ENCODE measurements at places on chromosomes 6 and 20.
A peak's percentile ranks its signal among the peaks of the same experiment; 100 is the strongest.

DNA sequence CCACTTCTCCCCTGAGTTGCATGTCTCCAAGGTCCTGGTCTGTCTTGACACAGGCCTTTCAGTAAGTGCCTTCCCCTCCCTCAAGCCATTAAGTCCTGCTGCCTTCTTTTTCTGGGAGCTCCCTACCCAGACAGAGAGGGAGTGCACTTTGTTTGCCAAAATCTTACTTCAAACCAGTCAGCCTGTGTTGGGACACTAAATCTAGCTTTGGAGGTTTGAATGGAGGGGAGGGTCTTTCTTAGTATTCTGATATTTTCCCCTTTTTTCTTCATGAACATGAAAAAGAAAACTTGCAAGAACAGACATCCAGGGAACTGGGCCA is 170.7 kb upstream of the PMEPA1 start:
- no peak overlapping the region for H3K4me3 ChIP-seq
- H3K27ac ChIP-seq: no peak overlapping the region
- no peaks in the 10 kb centered on the region for H3K4me1 ChIP-seq

GRCh38 chr20:21075471-21075870 is 30.7 kb downstream of the LINC00237 start:
- H3K27ac ChIP-seq: no peak overlapping the region
- no peak for DNase-seq
- H3K36me3 ChIP-seq: no peaks in the 10 kb centered on the region

DNA sequence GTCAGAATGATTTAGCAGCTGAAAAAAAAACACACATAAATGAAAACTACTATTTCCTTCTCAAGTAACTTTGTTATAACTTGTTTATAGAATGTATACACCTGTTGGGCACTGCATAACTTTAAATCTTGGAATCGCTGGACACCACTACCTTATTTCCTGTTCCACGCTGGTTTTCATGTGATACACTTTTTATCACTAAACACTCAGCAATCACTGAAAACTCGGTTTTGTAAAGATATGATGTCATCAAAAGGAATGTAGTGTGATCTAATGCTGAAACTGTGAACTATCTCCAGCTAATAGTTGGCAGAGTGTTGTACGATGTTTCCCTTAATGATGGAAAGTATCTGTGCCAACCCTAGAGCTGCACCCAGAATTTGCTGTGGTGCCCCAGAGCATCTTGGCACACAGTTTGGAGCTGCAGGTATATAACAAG is 127.9 kb downstream of the BACH2 start:
- peaks cover 5% of the 10 kb centered on the region for H3K4me1 ChIP-seq
- no peak for DNase-seq
- no peak overlapping the region for H3K4me3 ChIP-seq
- H3K27me3 ChIP-seq: no peaks in the 10 kb centered on the region
- no peak overlapping the region for H3K27ac ChIP-seq
- no peaks in the 10 kb centered on the region for H3K36me3 ChIP-seq

DNA sequence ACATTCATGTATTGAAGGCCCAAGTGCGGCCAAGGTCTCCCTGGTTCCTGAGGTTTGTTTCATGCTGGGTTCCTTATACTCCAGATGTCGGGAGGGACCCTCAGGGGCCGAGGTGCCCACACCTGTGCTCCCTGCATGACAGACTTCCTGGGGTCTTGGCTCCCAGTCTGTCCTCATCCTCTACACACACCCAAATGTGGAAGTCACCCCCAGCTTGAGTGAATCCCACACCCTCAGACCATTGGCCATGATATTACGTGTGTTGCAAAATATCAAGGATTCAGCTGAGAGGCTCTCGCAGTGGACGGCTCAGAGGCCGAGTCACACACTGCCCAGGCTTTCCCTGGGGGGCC is 82.2 kb upstream of the DUSP22 start:
- H3K27me3 ChIP-seq: no peaks in the 10 kb centered on the region
- H3K36me3 ChIP-seq: no peaks in the 10 kb centered on the region
- peak overlapping the region; percentile 73 for H3K4me3 ChIP-seq
- no peak for DNase-seq
- no peak overlapping the region for H3K27ac ChIP-seq
- H3K4me1 ChIP-seq: peaks cover 14% of the 10 kb centered on the region

DNA sequence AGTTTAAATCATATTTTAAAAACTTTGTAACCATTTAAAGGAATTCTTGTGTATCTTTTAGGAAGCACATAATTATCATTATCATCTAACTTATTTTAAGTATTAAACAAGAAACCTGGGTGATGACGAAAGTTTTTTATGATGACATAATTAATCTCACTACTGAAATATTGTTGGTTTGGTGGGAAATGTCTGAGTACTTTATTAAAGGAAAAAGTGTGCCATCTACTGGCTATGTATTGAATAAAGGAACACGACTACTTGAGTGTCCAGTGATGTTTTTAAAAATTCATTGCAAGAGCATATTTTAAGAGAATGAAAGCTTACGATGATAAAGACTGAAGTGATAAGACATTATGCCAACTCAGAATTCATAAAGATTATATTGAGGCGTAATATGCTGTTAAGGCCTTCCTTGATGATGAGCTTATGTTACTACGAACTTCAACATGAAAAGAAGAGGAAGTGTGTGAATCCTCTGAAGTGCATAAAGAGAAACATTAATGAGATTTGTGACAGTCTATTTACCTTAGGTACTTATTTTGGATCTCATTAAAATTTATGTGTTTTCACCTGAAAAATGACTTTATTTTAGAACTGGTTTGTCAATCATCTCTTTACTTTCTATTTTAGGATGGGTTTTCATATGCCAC is 12.0 kb upstream of the TRMT11 start:
- H3K27ac ChIP-seq: no peak overlapping the region
- H3K27me3 ChIP-seq: no peaks in the 10 kb centered on the region
- no peaks in the 10 kb centered on the region for H3K4me1 ChIP-seq
- DNase-seq: peak; percentile 43

DNA sequence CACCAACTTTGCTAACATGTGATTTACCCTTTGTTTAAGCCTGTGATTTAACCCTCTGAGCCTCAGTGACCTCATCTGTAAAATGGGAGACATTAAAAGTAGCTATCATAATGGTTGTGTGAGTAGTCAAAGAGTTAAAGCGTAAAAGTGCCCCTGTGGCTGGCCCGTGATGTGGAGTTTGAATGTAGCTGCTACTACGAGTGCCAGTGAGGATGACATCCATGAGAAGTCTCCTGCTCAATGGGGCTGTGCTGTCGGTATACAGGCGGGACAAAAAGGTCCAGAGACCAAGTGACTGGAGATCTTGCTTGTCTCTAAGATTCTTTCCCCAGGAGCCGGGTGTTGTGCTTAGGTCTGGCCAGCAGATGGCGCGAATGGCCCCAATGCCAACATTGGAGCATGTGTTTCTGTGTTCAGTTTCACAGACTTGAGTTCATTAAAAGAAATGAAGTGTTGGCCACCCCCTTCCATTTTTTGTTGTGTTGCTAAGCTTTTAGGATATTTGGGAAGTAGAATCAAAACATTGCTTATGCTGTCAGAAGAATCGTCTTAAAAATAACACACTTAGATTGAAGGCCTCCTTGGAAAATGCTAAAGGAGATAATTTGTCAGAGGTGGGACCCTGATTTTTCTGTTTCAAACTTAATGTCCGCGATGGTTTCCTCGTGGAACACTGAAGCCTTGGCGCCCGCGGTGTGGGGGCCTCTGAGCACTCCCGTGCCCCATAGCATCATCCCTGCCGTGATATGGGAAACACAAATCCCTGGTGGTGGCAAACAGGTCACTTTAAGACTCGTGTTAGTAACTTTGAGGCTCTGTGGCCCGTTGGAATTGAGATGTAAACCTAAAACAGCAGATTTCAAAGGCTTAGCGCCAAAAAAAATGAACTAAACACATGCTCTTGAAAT is 9.3 kb upstream of the RBM38 start:
- DNase-seq: peak; percentile 80
- no peak overlapping the region for H3K4me3 ChIP-seq
- peaks cover 23% of the 10 kb centered on the region for H3K36me3 ChIP-seq

- H3K27me3 ChIP-seq: no peaks in the 10 kb centered on the region
- peak overlapping the region; percentile 88 for H3K27ac ChIP-seq
- peak overlapping the region; percentile 85 for H3K4me3 ChIP-seq
- H3K4me1 ChIP-seq: peaks cover 43% of the 10 kb centered on the region
- H3K36me3 ChIP-seq: no peaks in the 10 kb centered on the region
These were observed 1.2 kb downstream of the CHMP4B start for GRCh38 chr20:33812152-33812849.

GRCh38 chr6:145783796-145784195 is 30.8 kb downstream of the FBXO30 start:
- H3K4me3 ChIP-seq: no peak overlapping the region
- H3K4me1 ChIP-seq: no peaks in the 10 kb centered on the region
- no peaks in the 10 kb centered on the region for H3K27me3 ChIP-seq
- DNase-seq: no peak
- no peaks in the 10 kb centered on the region for H3K36me3 ChIP-seq
- no peak overlapping the region for H3K27ac ChIP-seq

DNA sequence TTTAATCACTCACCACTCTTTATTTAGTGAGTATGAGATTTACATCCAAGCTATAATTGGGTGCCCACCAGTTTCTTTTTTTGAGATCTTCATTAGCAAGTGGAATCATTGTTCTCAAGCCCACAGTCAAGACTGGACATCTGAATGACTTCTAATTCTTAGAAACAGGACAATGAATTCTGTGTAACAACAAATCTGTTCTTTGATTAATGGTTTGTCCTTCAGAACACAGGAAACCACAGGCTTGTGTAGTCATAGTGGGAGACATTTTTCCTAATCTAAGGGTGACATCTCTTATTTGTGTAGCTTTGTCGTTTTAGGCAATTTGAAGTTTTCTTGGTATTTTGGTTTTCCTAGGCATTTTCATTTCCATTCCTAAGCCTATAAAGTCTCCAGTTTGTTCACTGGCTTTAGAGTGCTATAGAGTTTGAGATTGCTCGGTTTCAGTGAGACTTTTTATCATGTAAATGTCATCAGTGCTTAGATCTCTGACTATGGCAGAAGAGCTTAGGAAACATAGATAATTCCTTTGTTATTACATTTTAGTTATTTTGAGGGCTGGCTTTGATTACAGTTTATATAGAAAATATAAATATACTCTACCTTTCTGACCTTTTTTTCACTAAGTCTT is 903.9 kb upstream of the MAP3K7 start:
- H3K27ac ChIP-seq: no peak overlapping the region
- H3K4me3 ChIP-seq: no peak overlapping the region
- H3K36me3 ChIP-seq: no peaks in the 10 kb centered on the region
- no peaks in the 10 kb centered on the region for H3K4me1 ChIP-seq
- H3K27me3 ChIP-seq: no peaks in the 10 kb centered on the region

- H3K4me1 ChIP-seq: no peaks in the 10 kb centered on the region
These were observed 273.5 kb downstream of the UST start for GRCh38 chr6:149020319-149020718.

DNA sequence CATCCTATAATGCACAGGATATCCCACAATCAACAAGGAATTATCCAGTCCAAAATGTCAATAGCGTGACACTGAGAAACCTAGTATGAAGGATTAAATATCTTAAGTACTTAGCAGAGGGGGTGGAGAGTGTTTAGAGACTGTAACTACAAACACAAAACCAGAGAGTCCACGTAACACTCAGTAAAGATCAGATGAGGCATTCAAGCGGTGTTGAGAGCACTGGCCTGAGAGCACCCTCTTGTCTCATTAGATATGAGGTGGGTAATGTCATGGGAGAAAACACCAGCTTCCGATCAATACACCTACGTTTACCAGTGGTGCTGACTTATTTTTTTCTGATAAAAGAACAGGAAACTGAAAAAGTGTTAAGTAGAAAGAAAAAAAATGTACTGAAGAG is 2.3 kb downstream of the FAM184A start:
- H3K27me3 ChIP-seq: no peaks in the 10 kb centered on the region
- no peak overlapping the region for H3K4me3 ChIP-seq
- H3K4me1 ChIP-seq: peaks cover 35% of the 10 kb centered on the region
- H3K27ac ChIP-seq: no peak overlapping the region
- H3K36me3 ChIP-seq: no peaks in the 10 kb centered on the region
